ELR (cell line): ENCODE measurements at places on chromosomes 3 and 15.
A peak's percentile ranks its signal among the peaks of the same experiment; 100 is the strongest.

DNA sequence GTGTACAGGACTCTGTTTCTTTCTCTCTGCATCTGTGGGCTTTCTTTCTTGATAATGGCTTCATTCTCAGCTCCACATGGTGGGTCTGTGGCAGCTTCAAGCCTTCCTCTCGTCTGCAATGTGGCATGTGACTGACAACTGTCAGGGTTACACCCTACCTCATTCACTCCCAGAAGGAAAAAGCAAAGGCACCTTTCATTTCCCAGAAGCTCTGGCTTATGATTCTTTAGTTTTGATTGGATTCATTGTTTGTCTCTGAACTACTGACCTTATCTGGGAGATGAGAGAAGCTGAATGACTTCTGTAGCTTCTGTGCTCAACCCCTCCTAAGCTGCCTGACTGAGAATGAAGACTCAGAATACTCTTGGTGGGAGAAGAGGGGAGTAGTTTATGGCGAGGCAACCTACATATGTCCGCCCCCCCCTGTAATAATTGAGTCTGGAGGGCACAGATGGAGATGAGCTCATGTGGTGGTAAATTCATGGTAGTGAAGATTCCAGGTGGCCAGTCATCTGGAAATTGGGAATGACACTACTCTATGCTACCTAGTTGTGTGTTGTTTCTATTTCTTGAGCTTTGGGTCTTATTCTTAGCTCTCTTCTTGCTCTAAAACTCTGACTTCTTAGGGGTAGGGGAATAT lies 38.4 kb downstream of the KCNAB1 start:
- DNase-seq = no peak

DNA sequence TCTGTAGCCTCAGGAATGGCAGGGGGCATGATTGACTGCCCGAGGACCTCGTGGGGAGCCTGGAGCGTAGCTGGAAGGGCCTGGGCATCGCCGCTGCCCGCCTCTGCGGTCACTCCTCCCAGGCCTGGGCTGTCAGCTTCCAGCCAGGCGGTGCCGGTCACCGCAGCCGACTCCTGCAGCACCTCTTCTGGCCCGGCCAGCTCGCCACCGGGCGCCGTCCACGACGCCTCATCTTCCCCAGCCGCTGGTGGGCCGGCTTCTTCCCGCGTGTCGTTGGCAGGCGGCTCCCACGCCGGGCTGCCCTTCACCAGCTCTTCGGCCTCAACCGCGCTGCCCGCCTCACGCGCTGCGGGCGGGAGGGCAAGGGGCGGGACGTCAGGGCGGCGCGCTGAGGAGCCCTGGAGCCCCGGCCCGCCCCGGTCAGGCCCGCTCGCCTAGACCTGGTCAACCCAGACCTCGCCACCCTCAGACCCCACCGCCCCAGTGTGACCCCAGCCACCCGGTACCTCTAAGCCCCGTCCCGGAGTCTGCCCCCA lies 1.0 kb downstream of the CSPG5 start:
- no peak for DNase-seq

DNA sequence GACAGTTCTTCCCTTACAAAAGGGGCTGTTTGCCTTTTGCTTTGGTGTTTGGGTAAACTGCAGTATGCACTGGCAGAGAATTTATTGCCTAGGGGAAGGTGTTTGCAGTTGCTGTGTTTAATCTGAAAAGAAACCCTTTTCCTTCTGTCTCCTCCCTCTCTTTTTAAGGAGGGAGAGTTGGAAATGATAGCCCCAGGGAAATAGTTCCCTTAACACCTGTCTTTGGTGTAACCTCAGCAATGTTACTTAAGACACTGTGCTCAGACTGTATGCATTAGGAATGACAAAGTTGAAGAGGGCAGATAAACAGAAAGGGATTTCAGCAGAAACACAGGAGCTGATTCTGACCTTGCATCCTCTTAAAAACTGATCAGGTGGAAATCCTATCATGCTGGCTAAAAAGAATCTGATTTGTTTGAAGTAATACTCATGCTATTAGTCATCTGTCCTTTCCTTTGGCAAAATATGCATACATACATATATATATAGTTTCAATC lies 125.4 kb downstream of the TP63 start:
- DNase-seq = peak; percentile 39

DNA sequence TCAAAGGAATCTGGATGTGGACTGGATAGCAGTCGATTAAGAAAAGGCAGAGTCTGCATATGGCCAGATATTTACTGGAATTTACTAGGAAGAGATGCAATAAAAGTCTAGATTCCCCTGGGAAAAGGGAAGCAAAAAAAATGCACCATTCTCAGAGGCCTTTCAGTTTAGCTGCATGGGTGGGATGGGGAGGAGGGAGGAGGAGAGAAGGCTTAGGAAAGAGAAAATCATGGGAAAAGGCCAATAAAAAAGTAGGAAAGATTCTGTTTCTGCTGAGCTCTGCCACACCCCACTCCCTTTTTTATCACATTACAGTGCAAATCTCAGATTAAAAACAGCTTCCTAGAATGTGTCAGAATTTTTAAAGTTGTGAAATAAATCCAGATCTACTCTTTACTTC lies 103.6 kb downstream of the ADAMTS9 start:
- DNase-seq = no peak

DNA sequence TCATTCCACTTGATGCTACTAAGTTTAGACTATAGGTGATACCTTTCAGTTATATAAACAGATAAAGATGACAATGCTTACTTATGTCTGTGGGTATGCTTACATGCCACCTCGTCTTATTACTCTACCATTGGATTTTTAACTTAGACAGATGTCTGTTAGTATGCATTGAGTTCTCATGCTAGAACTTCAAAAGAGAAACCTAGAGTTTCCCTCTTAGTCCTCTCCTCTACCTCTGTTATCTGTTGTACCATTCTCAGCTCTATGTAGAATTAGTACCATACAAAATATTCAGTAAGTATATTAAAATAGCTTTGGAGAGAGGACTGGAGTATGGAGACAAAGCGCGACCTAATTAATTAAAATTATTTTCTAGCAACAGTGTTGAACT lies 111.3 kb downstream of the BBX start:
- DNase-seq = no peak
